Activated naive CD4-positive, alpha-beta T cell (primary cell): ENCODE measurements at places on chromosomes 6 and 20.
A peak's percentile ranks its signal among the peaks of the same experiment; 100 is the strongest.

- DNase-seq, result no peak
Observed at GRCh38 chr6:139433631-139434419, 59.4 kb upstream of the CITED2 start.

GRCh38 chr6:154995254-154996015 lies at the start of gene TIAM2:
TSS of gene TIAM2 (plus strand) at chr6:154995315. CDS start at chr6:155129224, 133,909 bp downstream.
- no peak for DNase-seq

- DNase-seq, result no peak
Observed at GRCh38 chr6:110185879-110186278, 5.7 kb downstream of the CDC40 start.

DNA sequence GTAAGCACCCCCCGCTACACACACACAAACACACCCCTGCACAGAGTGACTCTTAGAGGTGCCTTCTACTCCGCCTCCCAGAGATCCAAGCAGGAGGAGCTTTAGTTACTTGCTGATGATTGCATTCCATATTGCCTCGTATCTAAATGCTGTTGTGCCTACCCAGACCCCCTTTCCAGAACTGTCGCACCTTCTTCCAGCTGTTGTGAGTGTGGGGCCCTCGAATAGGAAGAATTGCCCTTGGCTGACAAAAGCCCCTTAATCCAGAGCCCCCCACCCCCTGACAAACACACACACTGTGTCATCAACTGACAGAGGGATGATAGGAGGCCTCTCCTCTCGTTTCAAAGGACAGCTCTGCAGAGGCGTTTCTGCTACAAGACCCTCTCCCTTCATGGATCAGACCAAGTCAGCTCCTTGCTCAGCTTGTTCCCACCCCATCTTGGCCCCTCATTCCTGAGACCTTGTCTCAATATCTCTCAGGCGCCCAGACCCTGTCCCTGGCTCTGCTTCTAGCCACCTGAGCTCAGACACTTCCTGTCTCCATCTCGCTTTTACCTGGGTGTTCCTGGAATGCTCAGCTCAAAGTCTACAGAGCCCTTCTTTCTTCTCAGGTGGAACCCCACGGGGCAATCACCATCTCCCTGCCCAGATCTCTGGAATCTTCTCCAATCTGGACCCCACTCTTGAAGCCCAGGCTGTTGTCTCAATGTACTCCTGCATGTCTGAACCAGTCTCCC lies 4.0 kb upstream of the VSX1 start:
- DNase-seq, result no peak

- DNase-seq, result no peak
Observed at GRCh38 chr20:400454-401275, 7.4 kb upstream of the RBCK1 start.

DNA sequence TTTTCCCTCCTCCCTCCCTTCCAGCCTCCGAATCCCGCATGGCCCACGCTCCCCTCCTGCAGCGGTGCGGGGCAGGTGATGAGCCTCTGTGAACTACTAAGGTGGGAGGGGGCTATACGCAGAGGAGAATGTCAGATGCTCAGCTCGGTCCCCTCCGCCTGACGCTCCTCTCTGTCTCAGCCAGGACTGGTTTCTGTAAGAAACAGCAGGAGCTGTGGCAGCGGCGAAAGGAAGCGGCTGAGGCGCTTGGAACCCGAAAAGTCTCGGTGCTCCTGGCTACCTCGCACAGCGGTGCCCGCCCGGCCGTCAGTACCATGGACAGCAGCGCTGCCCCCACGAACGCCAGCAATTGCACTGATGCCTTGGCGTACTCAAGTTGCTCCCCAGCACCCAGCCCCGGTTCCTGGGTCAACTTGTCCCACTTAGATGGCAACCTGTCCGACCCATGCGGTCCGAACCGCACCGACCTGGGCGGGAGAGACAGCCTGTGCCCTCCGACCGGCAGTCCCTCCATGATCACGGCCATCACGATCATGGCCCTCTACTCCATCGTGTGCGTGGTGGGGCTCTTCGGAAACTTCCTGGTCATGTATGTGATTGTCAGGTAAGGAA lies at the start of gene OPRM1:
TSS of gene OPRM1 (plus strand) at position 10 of the 612 bp plus-strand sequence. CDS start at position 315, 305 bp downstream.
- no peak for DNase-seq

GRCh38 chr20:725491-725890 lies 42.8 kb downstream of the SLC52A3 start:
- DNase-seq, result no peak

DNA sequence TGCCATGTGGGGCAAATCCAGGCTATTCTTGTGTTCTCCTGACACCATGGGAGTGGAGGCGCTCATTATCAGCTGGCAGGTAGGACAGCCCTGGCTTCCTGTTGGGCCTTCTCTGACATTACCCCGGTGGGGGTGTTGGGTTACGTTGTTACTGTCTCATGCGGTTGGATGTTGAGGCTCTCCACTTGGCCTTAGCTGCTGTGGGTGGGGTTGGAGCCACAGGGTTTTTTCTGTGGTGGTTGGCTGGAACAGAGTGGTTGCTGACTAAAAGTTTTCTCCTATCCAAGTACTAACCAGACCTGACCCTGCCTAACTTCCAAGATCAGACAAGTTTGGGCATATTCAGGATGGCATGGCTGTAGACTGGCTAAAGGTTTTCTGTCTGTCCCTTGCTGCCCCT lies 20.2 kb downstream of the RIPK1 start:
- DNase-seq, result no peak

DNA sequence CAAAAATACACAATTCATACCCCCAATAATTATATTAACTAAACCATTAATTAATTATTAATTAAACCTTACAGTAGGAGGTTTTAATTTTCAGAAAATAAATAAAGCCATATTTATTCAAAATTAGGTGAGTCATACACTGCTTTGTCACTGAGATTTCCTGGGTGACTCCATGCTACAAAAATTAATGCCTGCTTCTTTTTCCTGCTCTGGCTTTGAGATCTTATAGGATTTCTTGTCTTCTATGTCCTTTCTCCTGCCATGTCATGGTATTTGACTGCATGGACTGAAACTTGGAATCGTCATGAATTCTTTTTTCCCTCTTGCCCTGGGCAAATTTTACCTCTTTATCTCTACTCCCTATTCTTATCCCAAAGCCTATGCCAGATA lies 133.2 kb downstream of the PHACTR1 start:
- DNase-seq, result no peak

- no peak for DNase-seq
Observed at GRCh38 chr6:39430871-39431523, 108.5 kb upstream of the KCNK16 start.

GRCh38 chr20:4457566-4458543 lies 263.9 kb upstream of the PRND start:
- no peak for DNase-seq

GRCh38 chr6:16332175-16332542 lies 93.8 kb downstream of the GMPR start:
- DNase-seq, result peak; percentile 56

GRCh38 chr20:46060301-46060881 lies 29.4 kb downstream of the NCOA5 start:
- DNase-seq, result no peak

GRCh38 chr20:59035381-59035780 lies 3.2 kb upstream of the ATP5F1E start:
- no peak for DNase-seq

DNA sequence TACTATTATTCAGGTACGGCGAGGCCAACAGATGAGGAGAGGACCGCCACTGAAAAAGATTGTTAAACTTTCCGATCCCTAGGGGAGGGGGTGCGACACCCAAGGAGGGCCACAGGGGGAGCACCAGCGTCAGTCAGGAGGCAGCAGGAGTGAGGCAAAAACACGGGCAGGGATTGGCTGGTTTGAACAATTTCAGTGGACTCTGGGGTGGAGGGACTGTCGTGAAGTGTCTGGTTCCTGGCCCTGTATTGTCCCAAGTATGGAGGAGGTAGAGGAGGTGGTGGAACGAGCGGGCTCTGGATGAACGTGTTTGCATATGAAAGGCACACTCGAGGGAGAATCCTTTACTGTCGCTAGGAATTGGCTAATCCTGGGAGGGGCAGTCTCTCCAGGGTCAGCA lies 32.5 kb upstream of the MCUR1 start:
- no peak for DNase-seq

DNA sequence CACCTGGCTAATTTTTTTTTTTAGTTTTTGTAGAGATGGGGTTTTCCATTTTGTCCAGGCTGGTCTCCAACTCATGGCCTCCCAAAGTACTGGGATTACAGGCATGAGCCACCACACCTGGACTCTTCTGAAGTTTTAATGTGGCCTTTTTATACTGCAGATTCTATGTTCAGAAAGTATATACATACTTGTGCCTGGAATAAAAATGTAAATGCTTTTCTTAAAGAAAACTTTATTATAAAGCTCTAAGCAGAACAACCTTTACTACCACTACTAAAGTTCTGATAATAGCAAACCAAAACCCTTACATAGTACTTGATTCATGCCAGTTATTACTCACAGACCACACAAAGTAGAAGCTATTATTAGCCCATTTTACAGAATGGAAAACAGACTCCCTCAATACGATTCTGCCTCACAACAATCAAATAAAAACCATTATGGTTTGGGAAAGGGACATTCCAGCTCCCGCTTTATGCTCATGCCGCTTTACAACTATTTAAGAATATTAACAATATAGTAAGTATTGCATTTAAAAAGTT lies 5.3 kb downstream of the PHIP start:
- DNase-seq, result no peak

DNA sequence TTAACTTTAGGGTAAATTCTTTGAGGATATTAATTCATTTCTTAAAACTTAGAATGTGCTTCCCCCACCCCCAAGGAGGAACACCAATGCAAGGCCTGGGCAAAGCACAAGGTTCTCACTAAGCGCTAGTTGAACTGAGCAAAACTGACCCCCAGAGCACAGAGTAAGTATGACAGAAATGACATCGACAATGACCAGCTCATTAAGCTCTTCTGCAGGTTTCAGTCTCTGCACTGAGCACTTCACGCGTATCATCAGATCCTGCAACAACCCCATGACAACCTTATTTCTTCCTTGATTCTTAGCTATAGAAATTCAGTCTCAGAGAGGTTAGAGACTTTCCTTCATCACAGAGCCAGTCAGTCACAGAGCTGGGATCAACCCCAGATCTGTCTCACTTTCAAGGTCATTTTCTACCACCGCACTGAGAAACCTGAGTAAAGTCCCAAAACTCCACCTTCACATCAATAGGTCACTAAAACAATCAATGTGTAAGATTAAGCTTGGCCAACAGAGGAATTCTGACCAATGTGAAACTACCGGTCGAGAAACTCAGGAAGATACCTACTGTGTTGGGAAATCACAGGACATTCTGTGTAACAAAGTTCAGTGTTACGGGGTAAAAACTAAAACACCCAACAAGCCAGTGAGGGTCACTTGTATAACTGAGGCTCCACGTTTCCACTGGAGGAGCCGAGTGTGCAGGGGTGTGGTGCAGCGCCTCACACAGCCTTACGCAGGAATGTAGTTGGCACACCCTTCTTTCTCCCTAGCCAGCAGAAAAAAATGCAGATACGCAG lies 129.0 kb upstream of the FOXQ1 start:
- no peak for DNase-seq

GRCh38 chr6:11353921-11354389 lies 121.5 kb upstream of the NEDD9 start:
- DNase-seq, result peak; percentile 5

DNA sequence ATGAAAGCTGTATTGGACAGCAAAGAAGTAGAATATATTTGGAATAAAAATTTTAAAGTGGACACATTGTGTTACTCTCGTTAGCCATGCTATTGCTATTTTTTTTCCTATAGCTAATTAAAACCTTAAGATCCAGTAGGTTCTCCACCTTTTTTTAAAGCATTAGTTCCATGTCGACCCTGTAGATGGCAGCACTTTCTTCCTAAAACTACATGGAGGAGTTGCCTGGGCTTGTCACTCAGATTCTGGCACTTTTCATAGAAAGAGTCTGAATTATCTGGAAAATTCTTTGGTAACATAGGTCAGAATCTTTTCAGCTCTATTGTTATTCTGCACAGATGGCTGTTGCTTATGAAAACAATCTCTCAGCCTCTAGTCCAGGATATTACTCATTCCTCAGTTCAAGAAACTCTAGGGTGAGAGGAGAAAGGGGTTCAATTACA lies 42.0 kb upstream of the ESR1 start:
- no peak for DNase-seq

DNA sequence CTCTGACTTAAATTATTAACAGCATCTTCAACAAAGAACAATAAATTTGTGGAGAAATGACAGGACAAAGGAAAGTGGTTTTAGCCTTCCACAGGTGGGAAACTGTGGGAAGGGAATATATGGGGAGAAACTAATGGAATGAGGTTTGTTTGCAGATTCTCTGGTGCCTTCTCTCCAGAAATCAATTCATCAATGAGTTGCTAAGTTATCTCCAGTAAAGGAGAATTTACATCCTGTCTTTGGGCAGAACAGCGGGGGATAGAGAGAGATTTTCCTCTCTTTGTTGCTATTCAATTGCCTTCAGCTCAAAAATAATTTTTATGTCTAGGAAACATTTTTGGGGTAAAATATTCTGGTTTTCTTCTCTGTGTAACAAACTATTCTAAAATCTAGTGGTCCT lies 36.9 kb upstream of the LCA5 start:
- no peak for DNase-seq

- DNase-seq, result no peak
Observed at GRCh38 chr6:53203483-53203882, 54.8 kb upstream of the GCM1 start.

DNA sequence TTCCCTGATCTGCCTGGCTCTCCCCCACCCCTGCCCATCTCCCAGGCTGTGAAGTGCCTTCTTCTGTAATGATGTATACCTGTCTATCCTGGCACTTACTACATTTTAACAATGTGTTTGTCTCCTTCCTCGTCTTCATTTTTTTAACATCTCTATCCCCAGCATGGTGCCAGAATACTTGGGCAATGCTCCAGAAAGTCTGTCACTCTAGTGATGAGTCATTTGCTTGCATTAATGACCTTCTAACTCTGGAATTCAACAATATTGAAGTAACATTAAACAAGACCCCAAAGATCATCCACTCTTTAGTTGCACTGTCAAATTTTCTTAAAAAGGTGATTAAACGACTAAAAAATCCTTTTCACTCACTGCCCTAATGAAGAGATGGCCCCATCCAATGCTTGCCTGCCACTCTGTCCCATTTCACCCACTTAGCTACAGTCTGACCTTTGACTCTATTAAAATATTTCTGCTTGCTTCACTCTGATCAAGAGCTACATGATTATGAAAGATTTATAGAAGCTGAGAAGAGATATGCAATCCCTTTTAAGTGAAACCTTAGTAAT lies 7.7 kb upstream of the KLHL31 start:
- no peak for DNase-seq

DNA sequence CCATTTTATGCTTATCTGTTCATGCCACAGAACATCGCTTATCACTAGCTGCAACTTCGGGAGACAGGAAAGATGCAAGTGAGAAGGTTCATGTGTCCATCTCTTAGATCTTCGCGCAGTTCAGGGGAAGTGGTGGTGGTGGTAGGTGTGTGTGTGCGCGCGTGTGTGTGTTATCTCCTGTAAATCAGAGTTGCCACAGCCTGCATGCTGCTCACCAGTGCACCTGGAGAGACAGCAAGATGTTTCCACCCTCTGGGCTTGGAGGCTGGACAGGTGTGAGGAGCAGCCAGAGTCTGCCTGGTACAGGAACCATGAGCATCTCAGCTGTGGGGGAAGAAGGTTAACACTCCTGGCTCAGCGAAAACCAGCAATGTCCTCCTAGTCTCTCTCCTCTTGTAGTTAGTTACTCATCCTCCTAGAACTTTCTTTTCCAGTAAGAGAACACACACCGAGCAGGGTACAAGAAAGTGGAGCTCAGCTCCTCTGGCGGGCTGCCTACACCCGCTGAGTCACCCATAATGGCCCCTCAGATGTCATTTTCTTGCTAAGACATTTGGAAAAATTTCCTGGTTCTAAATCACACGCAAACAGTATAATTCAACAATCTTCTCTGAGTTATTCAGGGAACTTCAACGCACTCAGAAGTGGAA lies 5.1 kb upstream of the TUBB1 start:
- no peak for DNase-seq
